Lung (tissue), 17 donors: ENCODE measurements at places on chromosomes 12 and 14. TPM values are rescaled to one million over a fixed set of nuclear protein-coding genes. Genes with fewer than 3 reads are reported as not detected.

GRCh38 chr12:40999210-40999609, 188.9 kb upstream of the PDZRN4 start:
- no peaks in the 10 kb centered on the region for H3K36me3 ChIP-seq
- H3K4me3 ChIP-seq = no peak overlapping the region
- no peak overlapping the region for H3K27ac ChIP-seq

DNA sequence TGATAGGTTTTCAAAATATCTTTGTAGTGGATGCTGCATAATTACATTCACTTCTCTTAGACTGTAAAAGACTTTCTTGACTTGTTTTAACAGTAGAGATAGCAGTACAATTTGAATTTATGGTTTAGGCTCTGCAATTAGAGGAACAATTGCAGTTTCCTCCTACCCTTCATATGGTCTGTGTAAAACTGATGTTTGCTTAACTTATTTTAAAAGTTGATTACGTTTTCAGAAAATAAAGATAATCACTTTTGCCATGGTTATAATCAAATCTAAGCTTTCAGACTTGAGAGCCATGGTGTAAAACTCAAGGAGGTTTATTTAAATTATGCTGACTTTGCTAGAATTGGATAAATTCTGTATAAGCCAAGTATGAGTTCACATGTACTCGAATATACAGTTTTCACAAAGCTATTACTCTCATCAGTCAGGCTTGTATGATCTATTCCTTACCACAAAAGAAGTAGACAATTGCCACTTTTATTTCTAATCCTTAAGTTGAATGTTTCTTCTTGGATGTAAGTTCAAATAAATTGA, 2.5 kb upstream of the MAPK1IP1L start:
- no peaks in the 10 kb centered on the region for H3K27me3 ChIP-seq
- H3K27ac ChIP-seq = no peak overlapping the region
- peaks cover 11% of the 10 kb centered on the region for H3K4me1 ChIP-seq

DNA sequence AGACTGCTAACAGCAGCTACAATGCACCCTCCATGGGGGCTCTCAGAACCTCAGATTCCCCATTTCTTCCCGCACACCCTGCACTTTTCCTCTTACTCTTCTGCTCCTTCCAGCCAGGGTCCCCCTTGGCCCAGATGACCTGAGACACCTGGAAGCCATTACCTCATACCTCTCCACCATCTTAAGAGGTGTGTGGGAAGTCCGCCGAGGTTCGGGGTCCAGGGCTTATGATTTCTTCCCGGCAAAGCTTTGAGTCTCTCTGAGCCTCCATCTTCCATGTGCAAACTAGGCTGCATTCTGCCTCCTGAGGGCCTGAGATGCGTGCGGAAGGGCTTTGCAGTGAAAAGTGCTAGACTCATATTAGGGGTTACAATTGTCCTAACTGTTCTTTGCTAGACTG, 5.3 kb downstream of the GSC start:
- no peak for DNase-seq
- no peak overlapping the region for H3K4me3 ChIP-seq
- no peaks in the 10 kb centered on the region for H3K36me3 ChIP-seq
- H3K27ac ChIP-seq = no peak overlapping the region
- H3K27me3 ChIP-seq = peaks cover 79% of the 10 kb centered on the region

Gene KLHDC1
- total RNA-seq = 5.9 TPM

Gene OR6C68
- total RNA-seq = not detected
